ENCODE measurements at places on chromosomes 7 and 10.

GRCh38 chr7:30347226-30348082 is 63.1 kb downstream of the ZNRF2 start:
- DNase-seq: no peak

DNA sequence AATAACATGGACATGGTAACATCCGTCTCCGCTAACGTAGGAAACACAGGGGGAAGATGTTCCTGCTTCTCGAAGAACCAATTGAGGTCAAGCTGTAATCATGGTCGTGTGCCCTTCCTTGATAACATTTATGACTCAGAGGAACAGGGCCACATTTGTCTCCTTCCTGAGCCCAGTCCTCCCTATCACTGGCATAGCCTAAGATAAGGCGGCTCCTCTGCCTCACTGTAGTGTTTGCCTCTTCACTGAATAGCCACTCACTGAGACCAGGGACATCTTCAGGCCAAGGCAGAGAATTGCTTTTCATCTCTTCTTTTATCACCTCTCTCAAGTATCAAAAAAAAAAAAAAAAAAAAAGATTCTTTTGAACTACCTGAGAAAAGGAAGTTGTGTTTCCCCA is 5.4 kb upstream of the GRM8 start:
- DNase-seq: no peak

GRCh38 chr7:155002411-155003091 is 373 bp downstream of the PAXIP1 start:
- DNase-seq: peak; percentile 49

DNA sequence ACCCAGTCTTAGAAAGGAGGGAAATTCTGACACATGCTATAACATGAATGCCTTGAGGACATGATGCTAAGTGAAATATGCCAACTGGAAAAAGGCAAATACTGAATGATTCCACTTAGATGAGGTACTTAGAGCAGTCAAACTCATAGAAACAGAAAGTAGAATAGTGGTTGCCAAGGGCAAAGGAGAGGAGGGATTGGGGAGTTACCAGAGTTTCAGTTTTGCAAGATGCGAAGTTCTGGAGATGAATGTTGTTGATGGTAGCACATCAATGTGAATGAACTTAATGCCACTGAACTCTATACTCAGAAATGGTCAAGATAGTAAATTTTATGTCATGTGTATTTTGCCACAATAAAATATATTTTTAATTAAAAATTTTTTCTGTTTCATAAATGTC is 38.9 kb downstream of the DRGX start:
- DNase-seq: no peak

GRCh38 chr7:158814637-158815036 is 14.7 kb downstream of the ESYT2 start:
- no peak for DNase-seq

- no peak for DNase-seq
Observed at GRCh38 chr10:5411941-5412276, 448 bp upstream of the NET1 start.

- no peak for DNase-seq
Observed at GRCh38 chr7:7706556-7707172, 11.7 kb downstream of the RPA3 start.

GRCh38 chr7:77450054-77450453 is 33.9 kb upstream of the GSAP start:
- no peak for DNase-seq

- DNase-seq: no peak
Observed at GRCh38 chr10:37632641-37633040, 224.8 kb downstream of the ZNF248 start.

- no peak for DNase-seq
Observed at GRCh38 chr7:81206217-81206616, 287.4 kb upstream of the SEMA3C start.

- no peak for DNase-seq
Observed at GRCh38 chr7:85070967-85071628, 115.8 kb downstream of the SEMA3D start.

GRCh38 chr7:7569081-7569527 is 2.4 kb downstream of the MIOS start:
- DNase-seq: no peak

DNA sequence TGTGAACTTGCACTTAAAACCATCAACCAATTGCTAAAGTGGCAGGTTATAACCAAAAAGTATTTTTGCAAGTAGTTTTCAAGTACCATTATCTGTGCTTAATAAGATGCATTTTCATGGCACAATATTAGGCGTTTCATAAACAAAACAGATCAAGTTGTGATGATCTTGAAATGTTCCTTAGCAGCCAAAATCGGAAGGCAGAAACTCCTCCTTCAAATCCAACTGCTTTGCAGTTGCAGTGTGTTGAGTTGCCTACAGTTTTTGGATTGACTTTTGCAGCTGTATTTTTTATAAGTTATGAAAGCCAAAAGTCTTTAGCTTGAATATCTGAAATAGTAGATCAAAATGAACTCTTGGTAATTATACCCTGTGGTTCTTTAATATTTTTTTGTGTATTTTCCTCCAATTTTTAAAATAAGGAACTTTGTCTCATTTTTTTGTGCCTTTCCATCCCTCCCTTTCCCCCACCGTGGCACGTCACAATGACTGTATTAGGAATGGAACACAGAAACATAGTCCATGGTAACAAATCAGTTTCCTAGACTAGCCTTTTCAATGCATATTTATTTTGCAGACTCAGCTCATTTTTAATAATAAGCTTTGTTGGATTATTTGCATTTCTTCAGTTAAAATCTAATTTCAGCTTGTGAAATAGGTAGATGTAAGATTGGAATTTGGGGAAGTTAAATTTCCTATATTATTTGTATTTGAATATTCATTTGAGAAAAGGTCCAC is 80.8 kb downstream of the ADD3 start:
- no peak for DNase-seq

DNA sequence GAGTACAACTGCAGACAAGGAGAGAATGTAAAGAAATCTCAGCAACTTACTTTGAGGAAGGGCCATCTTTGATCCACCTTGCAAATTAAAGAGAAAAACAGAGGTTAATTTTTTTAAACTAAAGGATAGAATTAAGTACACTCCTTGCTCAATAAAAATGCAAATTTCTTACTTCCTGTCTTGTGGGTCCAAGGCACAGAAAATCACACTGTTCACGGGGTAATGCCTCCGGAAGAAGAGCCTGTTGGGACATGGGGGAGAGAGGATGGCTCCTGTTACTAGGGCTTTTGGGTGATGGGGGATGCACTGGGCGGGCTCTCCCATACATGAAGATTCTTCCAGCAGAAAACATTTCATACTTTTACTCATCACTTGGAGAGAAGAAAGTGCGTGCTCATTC is 301.8 kb downstream of the TNS3 start:
- no peak for DNase-seq

DNA sequence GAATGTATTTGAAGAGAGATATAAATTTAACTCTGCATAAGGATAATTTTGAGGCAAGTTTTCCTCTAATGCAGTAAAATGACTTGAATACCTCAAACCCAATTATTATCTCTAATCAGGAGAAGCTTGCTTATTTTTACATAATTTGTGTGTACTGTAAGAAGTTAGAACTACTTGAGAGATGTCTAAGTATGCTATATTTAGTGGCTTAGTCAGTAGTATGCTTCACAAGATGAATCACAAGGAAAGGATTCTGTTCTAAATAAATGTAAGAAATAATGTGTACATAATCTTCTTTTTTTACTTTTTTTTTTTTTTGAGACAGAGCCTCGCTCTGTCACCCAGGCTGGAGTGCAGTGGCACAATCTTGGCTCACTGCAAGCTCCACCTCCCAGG is 13.7 kb downstream of the PHTF2 start:
- DNase-seq: no peak

DNA sequence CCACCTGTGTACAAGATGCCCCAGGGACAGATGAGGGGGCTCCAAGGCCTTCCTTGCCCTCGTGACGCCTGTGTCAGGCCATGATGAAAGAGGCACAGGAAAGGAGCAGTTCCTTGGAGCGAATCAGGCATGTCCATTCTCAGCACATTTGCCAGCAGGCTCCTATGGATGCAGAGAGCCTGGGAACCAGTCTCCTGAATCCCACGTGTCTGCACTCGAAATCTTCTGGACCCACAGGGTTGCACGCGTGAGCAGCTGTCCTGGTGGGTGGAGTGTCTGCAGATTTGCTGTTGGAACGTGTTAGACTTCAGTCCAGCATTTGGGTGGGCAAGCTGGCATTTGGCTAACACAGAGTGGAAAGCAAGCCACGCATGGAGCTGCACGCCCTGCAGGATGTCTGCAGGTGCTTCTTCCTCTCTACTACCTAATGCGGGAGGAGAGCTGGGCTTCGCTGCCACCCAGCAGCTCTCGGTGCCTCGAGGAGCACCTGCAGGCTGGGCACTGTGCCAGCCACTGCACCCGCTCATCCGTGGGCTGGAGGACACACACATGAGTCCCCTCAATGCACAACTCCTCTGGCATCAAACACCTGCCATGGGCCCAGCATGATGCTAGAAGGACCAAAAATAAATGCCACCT is 140.7 kb downstream of the PAXIP1 start:
- no peak for DNase-seq

- no peak for DNase-seq
Observed at GRCh38 chr7:70583965-70584883, 547.7 kb upstream of the GALNT17 start.

DNA sequence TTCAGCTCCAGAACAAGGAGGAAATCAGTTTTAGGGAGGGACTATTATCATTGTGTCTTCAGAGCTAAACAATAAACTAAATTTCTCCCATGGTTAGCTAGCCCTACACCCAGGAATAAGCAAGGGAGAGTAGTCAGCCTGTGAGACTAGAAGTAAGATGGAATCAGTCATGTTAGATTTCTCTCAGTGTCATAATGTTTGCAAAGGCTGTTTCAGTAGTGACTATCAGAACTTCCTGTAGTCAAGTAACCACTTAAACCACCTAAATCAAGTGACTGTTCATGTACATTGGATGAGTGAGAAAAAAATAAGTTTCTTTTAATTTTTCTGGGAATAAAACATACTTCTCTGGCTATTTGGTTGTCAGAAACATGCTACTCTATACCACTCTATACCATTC is 121.6 kb downstream of the KCND2 start:
- no peak for DNase-seq

DNA sequence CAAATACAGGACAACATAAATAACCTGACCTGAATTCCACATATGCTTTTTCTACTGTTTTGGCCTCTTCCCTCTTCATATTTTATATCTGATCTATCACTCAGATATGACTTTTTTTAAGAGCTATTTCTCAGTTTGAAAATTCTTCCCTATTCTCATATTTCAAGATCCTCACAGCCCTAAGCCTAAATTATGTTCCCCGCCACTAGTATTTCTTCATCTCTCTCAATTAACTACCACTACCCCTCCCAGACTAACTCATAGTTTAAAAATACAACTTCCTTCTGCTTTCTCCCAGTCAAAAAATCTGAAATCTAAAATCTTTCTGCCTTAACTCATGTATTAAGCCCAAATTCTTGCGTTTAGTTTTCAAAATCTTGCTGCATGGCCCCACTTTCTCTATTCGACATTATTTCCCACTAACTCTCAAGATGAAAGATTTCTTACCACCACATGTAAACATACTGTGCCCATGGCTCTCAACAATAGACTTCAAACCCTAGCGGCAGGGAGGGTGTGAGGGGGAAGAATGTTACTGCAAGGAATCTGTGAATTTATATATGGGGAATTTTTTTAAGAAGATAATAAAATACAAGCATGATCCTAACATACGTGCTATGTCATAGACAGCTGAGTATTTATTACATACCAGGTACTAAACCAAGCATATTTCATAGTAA is 64.6 kb downstream of the TFEC start:
- no peak for DNase-seq

DNA sequence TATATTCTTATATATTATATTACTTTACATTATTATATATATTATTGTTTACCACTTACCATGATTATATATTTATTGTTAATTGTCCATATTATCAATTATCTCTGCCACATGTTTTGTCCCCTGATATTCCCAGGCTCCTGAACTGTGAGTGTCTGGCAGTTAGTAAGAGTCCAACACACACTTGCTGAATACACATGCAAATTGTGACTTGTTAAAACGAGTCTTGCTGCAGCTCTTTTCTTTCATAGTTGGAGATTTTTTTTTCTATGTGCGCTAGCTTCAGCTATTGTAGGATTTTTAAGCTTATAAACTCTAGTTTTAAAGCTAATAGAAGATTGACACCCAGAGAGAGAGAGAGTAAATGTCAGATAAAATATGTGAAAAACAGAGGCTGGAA is 207.8 kb upstream of the FAM3C start:
- peak; percentile 56 for DNase-seq

- no peak for DNase-seq
Observed at GRCh38 chr7:105205592-105206237, 183.0 kb downstream of the SRPK2 start.

- DNase-seq: no peak
Observed at GRCh38 chr7:93053949-93054943, 63.5 kb downstream of the SAMD9 start.

- no peak for DNase-seq
Observed at GRCh38 chr7:7790041-7790741, 71.8 kb upstream of the RPA3 start.

DNA sequence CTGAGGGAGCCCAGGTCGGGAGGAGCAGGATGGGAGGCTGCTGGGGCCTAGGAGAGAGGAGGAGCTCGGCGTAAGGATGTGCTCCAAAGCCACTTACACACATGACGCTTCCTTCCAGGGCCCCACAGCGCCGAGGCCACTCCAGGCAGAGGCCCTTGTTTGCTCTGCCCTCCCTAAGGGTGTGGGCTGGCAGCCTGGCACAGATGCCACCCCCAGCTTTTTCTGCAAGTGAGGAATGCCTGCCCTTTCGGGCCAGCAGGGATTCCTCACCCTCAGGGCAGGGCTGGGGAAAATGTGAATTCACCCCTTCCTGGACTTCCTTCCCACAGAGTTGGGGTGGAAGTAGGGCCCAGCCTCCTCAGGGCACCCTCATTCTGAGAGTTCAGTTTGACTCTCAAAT is 5.6 kb upstream of the AQP1 start:
- no peak for DNase-seq

- DNase-seq: no peak
Observed at GRCh38 chr7:31748084-31748483, 61.1 kb downstream of the PPP1R17 start.
